Stimulated activated CD8-positive, alpha-beta memory T cell treated with anti-CD3 and anti-CD28 coated beads, Interleukin-4, amount 100 ng/mL, for 1 hour (primary cell): ENCODE measurements at places on chromosomes 1 and 21.

DNA sequence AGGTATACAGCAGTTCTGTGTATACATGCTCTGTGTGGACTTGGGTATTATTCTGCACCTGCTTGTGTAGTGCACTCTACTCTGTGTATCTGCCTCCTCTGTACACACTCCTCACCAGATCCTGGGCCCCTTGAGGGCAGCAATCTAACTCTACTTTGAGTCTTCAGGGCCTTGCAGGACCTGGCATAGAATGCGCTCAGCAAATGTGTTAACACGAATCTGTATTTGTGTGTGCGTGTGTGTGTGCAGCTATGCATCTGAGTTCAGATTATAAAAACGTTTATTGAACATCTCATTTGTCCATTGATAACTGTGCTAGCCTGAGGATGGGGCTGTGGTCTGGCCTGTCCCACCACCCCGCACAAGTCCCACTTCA, 3.9 kb upstream of the MEF2D start:
- no peak for DNase-seq

DNA sequence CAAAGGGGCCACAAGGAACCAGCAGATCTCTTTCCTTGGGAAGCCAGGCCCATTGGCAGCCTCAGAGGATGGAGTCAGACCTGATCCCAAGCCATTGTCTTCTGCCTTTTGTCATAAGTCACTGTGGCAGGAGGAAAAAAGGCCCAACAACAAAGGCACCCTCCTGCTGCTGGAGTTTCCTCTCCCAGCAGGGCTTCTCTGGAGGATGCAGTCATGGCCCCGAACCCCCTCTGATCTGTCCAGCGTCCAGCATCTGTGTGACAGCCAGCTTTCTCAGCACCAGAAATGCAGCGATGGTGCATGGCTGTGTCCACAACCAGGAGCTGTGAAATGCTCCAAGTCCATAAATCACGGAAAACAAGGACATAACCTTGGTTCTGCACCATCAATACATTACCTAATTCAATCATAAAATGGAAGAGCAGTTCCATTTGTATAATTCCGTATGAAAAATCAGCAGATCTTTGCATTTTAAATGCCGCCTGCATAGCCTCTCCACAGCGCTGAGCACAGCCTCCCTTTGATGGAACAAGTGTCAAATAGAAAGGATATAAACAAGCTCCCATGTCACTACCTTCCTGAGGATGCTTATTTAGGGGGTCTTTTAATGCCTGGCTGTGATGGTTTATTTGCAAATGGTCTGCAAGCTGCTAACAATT, 30.6 kb downstream of the AJAP1 start:
- no peak for DNase-seq

DNA sequence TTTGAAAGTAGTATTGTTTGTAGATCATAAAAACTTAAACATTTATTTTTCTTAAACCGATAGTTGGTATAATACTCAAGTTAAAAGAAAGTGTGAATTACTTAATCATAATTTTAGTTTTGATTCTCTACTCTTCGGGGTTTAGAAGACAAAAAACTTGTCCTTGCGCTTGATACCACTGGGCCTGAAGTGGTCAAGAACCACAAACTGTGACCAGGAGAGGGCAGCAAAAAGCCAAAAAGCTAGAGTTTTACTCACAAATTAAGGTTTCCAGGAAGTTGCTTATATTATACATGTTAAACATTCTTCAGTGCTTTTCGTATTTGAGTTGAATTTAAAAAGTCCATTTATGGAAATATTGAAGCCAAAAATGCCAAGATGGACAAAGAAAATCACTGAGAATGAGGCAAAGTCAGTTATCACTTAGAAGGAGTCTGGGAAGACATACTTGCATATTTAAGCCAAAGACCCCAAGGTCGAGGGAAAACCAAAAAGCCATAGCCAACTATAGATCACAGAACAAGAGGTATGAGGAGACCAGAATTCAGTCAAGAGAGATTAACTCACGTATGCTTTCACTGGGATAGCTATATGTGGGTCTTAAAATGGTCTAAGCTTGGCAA, 34.2 kb downstream of the EFCAB7 start:
- DNase-seq, result no peak

GRCh38 chr1:180247061-180247460, 17.0 kb downstream of the LHX4 start:
- DNase-seq, result no peak

GRCh38 chr1:228276174-228276831, 68.5 kb downstream of the OBSCN start:
- DNase-seq, result no peak

DNA sequence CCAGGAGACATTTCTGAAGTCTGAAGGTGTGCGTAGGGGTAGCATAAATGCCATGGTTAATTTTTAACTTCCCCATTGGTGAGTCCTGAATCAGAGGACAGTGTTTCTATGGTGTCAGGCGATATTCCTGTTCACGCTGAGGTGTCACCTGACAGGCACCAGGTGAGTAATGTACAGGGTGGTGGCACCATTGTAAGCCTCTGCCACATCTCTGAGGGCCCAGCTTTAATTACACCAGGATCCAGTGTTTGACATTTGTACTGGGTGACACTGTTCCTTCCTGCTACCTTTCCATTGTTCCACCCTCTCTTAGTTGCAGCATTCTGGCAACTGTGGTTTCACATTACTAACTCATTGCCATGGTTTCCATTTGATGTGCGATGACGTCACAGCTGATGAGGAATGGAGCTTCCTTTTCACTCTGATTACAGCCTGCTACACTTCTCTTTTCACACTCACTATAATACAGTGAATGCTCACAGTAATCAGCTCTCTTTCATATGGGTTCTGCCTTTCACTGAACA, 40.6 kb upstream of the MARK1 start:
- no peak for DNase-seq

GRCh38 chr1:928825-929661, 5.3 kb downstream of the SAMD11 start:
- DNase-seq, result no peak

GRCh38 chr21:35664683-35665082, 395.6 kb downstream of the SETD4 start:
- DNase-seq, result no peak

DNA sequence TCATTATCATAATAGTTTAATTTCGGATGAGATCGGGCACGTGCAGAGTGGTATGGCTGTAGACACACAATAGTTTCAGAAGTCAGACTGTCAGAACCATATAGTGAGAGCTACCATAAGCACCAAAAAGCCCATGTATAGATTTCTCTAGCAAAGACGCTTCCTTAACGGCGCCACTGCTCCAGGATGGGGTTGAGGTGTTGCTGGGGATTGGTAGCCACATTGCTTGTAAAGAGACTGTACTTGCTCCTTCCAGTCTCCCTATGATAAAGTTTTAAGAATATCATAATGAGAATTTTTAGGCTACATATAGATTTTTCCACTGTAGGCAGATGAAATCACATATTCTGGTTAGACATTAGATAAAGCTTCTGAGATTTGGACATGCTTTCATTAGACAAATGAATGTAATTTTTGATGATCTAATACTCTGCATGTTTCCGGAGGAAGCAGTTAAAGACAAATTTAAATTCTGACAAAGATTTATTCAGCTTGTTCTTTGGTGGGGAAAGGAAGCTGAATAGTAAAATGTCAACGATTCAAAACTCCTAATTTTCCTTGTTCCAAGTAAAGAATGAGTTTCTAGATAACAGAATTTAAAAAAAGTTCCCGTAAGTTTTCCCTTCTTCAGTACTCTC, 77.7 kb downstream of the MAP3K7CL start:
- DNase-seq, result no peak

GRCh38 chr1:10674700-10675609, 121.5 kb downstream of the CASZ1 start:
- no peak for DNase-seq

DNA sequence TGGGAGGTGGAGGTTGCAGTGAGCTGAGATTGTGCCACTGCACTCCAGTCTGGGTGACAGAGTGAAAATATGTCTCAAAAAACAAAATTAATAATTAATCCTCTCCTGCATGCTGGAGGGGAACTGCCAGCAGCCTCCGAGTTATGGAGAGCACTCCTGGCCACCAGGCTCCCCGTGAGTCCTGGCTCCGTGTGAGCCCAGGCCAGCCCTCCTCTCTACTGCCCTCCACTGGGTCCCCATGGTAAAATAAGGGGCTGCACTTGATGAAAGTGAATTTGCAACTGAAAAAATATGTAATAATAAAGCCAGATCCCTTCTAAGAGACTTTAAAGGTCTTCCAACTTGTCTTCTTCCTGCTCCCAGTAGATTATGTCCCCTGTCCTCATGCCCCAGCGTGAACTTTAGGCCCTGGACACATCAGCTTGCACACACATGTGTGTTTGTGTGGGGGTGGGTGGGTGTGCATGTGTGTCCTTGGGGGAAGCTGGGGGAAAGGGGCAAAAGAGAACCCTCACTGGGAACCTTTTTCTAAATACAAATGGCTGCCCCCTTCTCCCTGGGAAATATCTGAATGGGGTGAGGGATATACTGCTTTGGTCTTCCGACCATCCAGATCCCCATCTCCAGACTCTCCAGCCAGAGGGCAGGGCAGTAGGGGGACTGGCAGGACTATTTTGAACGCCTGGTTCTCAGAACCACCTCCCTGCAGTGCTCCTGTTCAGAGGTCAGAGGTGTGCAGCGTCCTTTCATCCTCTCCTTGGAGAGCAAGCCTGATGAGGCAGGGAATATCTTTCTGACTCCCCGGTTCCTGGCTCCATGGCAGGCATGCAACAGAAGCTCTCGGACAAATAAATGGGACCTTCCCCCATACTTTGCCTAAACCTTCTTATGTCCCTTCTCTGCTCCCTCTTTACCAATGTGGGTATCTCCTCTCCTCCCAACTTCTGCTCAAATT, 26.2 kb downstream of the NEK2 start:
- DNase-seq, result no peak

DNA sequence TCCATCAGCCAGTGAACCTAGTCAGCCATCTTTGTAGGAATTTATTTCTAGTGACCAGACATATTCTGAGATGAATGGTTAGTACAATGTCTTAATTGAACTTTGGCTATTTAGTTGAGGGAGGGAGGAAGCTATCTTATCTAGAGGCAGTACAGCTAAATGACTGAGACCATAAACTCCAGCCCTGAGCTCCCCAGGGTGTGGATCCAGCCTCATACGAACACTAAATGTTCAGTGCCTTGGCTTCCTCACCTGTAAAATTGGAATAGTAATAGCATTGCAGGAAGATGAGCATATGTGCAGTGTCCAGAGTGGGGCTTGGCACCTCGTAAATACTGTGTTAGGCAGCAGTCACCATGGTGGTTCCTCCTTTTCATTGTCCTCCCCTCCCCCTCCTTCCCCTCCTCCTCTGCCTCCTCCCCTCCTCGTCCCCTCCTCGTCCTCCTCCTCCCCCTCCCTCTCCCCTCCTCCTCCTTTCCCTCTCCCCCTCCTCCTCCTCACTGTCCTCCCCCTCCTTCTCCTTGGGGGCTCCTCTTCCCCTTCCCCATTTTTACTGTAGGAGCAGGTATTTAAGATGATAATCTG, 108.2 kb downstream of the GALNT2 start:
- no peak for DNase-seq

- no peak for DNase-seq
These were observed 101.0 kb upstream of the CASZ1 start for GRCh38 chr1:10897321-10897980.

- peak; percentile 10 for DNase-seq
These were observed 100.4 kb downstream of the GALNT2 start for GRCh38 chr1:230167419-230167852.

GRCh38 chr1:231639819-231640218, 13.2 kb downstream of the DISC1 start:
- DNase-seq, result no peak

GRCh38 chr1:208074353-208074752, 163.4 kb upstream of the CD34 start:
- DNase-seq, result no peak

DNA sequence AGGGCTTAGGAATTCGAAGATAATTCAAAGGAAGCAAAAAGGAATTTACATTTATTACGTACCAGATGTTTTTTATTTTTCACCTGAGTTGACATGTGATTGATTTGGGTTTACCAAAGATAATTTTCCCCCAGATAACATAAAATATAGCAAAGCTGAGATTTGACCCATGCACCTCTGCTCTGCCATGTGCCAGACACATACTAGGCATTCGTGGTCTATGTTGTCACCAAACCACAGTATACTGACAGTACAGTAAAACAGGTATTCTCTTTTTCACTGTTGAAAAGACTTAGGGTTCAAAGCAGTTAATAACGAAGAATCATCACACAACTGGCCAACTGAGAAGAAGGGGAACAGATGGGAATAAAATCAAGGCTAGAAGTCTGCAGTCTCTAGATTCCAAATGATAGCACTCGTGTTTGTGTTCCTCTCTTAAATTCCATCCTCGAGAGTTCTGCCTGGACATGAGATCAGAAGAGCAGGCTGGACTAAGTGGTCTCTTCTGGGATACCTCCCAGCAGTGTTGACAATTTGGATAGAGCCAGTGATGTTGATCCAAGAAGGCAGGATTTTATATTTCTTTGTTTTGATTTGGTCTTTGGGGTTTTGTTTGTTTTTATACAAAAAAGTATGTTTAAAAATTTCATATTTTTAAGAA, 85.3 kb upstream of the RAVER2 start:
- DNase-seq, result no peak

GRCh38 chr1:77424236-77424635, 142.4 kb downstream of the AK5 start:
- no peak for DNase-seq

DNA sequence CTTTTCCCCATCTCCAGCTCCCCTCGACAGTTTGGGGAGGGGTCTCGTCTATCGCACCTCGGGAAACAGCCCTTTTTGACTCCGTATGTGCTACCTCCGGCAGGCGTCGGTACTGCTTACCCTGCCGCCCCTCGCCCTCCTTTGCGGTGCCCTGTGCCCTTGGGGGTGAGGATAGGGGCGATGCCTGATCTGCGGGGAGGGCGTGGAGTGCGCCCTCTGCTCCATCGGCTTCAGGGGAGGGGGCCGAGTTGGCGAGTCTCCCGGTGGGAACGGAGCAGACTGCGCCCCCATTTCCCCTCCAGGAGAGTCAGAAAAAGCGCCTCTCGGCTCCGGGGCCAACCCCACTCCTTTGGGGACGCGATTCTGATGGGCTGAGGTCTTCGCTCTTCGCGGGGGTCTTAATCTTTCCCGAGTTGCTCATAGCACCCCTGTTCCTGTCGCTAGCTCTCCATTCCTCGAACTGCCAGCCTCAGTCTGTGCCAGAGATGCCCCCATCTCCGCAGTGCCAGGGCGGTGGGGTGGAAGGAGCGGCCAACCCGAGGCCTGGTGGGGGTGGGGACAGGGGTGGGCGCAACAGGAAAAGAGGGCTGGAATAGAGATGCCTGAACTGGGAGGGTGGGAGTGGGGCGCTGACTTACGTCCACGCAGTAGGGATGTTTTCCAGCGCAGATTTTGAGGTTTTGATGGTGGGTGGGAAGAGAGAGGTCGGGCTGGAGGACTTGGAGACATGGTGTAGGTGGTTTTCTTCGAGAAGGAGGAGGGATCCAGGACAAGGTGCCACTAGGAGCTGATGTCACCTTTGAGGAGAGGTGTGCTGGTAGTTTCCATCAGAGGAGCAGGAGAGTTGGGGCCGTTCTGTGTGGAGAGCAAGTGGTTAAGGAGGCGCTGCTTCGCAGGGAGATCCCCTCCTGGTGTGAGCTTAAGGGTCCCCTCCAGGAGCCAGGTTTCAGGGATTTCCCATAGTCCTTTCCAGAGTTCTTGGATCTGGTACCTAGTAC, 674 bp downstream of the PPFIA4 start:
- no peak for DNase-seq
